ENCODE measurements at places on chromosomes 1 and 21. TPM values are rescaled to one million over a fixed set of nuclear protein-coding genes. Genes with fewer than 3 reads are reported as not detected.

F13B gene
- not detected for total RNA-seq

- H3K4me3 ChIP-seq, result no peak overlapping the region
- H3K4me1 ChIP-seq, result no peaks in the 10 kb centered on the region
- no peak overlapping the region for H3K27ac ChIP-seq
- H3K27me3 ChIP-seq, result no peaks in the 10 kb centered on the region
- H3K36me3 ChIP-seq, result no peaks in the 10 kb centered on the region
Measured at GRCh38 chr1:30111431-30111830, 612.0 kb downstream of the MATN1 start.

DNA sequence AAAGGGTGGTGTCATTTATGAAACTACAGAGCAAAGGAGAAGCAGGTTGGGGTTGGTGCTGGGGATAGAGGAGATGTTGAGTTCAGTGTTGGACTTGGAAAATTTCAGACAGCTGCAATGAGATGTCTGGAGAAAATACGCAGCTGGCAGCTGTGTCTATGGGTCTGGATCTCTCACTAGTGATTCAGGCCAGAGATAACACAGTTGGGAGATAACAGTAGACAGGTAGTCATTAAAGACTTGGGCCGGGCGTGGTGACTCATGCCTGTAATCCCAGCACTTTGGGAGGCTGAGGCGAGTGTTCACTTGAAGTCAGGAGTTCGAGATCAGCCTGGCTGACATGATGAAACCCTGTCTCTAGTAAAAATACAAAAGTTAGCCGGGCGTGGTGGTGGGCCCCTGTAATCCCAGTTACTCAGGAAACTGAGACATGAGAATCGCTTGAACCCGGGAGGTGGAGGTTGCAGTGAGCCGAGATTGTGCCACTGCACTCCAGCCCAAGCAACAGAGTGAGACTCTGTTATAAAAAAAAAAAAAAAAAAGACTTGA is 2.5 kb upstream of the TFAP2E start:
- no peak overlapping the region for H3K4me3 ChIP-seq
- DNase-seq, result no peak
- peaks cover 61% of the 10 kb centered on the region for H3K27me3 ChIP-seq
- H3K27ac ChIP-seq, result no peak overlapping the region
- no peaks in the 10 kb centered on the region for H3K36me3 ChIP-seq

GNAT2 gene
- not detected for total RNA-seq

GRCh38 chr1:168081373-168082007 is 55.2 kb downstream of the GPR161 start:
- peaks cover 65% of the 10 kb centered on the region for H3K36me3 ChIP-seq
- H3K27ac ChIP-seq, result no peak overlapping the region
- H3K4me3 ChIP-seq, result no peak overlapping the region
- no peaks in the 10 kb centered on the region for H3K27me3 ChIP-seq

HES5 gene
- total RNA-seq, result not detected

- no peaks in the 10 kb centered on the region for H3K36me3 ChIP-seq
- H3K4me1 ChIP-seq, result no peaks in the 10 kb centered on the region
- H3K4me3 ChIP-seq, result no peak overlapping the region
- H3K27me3 ChIP-seq, result no peaks in the 10 kb centered on the region
Measured at GRCh38 chr1:10832703-10833102, 36.3 kb upstream of the CASZ1 start.

DNA sequence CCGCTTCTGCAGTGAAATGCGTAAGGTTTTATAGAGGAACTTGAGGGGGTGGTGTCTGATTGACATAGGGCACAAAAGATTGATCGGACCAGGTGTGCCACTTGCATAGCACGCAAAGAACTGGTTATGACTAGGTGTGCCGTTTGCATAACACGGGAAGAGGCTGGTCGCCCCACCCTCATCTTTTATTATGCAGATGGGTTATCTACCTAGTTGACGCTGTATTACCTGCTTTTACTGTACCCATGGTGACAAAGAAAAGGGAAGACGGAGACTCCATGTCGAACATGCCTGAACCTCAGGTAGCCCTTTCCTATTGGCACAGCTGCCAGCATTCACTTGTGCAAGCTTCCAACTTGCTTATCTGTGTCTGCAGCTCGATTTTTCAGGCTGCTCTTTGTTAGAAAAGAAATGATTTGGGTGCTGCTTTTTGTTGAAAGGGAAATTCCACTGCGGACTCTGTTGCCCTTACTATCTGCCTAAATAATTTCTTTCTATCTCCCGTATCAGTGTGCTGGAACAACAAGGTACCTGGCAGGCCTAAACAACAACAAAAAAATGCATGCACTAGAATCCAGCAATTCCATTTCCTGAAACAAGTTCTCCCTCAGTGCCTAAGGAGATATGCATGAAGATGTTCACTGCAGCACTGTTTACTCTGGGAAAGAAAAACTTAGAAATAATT is 194.4 kb upstream of the KAZN start:
- H3K27me3 ChIP-seq, result no peaks in the 10 kb centered on the region
- H3K4me3 ChIP-seq, result no peak overlapping the region
- no peaks in the 10 kb centered on the region for H3K36me3 ChIP-seq

SPRR2B gene
- not detected for total RNA-seq

All from endodermal cell (in vitro differentiated cells).